ENCODE measurements at places on chromosomes 4 and X. TPM values are rescaled to one million over a fixed set of nuclear protein-coding genes. Genes with fewer than 3 reads are reported as not detected.

SSX1 gene
- not detected for total RNA-seq

- H3K4me1 ChIP-seq: peaks cover 28% of the 10 kb centered on the region
- no peak for DNase-seq
- no peaks in the 10 kb centered on the region for H3K27me3 ChIP-seq
- H3K27ac ChIP-seq: 0 out of 2 replicates have a peak overlapping the region, but pooled peaks have one; percentile 19
These were observed 4.2 kb upstream of the ABCG2 start for GRCh38 chr4:88162626-88163025.

CENPI gene
- 26.1 TPM for total RNA-seq

GRCh38 chr4:151202851-151203455, 74.0 kb upstream of the PRSS48 start:
- no peaks in the 10 kb centered on the region for H3K4me1 ChIP-seq
- H3K36me3 ChIP-seq: no peaks in the 10 kb centered on the region
- DNase-seq: no peak
- no peak overlapping the region for H3K27ac ChIP-seq

NAT8L gene
- total RNA-seq: 2.1 TPM

- H3K27me3 ChIP-seq: no peaks in the 10 kb centered on the region
- no peak for DNase-seq
- H3K4me3 ChIP-seq: no peak overlapping the region
- H3K27ac ChIP-seq: no peak overlapping the region
- H3K36me3 ChIP-seq: no peaks in the 10 kb centered on the region
These were observed 7.5 kb downstream of the ASB5 start for GRCh38 chr4:176261481-176261880.

DNA sequence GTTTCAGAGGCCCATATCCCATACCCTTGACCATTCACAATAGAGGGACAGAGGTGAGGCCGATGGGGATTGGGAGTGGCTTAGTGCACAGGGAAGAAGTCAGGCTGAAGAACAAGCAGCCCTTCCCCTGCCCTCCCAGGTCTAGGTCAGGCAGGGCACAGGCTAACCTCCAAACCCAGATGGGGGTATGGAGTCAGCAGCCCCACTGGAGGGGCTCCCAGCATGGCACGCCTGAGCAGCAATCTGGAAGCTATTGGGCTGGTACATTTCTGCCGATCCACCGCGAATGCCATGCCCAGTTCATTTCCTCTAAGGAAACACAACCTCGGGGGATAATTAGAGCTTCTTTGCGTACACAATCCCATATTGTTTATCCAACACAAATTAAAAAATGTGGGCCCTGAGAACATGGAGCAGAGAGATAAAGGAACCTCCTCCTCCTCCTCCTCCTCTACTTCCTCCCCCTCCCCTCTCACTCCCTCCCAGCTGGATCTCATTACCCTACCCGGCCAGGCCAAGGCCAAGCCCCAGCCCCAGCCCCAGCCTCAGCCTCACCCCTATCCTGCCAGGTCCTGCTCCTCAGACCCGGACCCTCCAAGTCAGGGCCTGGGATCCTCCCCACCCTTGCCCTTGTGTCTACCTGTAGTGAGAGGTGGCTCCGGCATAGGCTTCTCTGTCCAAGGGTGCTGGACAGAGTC, 83.0 kb downstream of the PJA1 start:
- H3K27me3 ChIP-seq: no peaks in the 10 kb centered on the region
- no peak for DNase-seq
- no peak overlapping the region for H3K27ac ChIP-seq
- no peak overlapping the region for H3K4me3 ChIP-seq

DNA sequence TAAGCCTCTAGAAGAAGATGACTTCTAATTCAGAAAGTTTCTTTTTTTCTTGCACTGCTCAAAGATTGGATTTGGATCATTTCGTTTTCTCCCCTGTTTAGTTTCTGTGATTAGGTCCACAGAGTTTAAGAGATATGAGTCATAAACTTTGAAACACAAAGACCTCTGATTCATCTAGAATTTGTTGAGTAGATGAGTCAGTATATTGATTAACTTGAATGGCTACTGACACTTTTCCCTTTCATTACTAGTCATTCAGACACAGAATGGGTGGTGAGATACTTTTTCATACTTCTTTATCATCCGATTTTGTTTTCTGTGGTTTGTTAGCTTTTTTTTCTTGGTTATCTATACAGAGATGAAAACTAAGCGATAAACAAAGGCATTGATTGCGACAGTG, 34.1 kb upstream of the AFF2 start:
- no peaks in the 10 kb centered on the region for H3K4me1 ChIP-seq
- no peaks in the 10 kb centered on the region for H3K36me3 ChIP-seq

DNA sequence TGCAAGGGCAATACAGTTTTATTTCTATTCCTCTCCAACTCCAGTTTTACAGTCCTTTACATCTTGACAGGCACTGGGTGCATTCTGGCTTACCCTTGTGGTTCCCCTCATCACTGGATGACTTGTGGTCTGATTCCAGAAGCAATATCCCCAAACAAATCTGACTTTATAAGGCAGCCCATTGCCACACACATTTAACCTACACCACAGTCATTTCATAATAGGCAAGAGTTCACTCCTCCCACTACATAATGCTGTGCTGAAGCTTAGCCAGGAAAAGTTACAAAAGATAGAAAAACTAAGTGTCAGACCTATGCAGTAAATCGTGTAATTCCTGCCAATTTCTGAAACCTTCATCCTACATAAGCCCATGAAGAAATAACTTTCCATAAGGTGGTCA, 82.9 kb upstream of the MID1IP1 start:
- no peak for DNase-seq
- H3K27me3 ChIP-seq: no peaks in the 10 kb centered on the region
- no peak overlapping the region for H3K4me3 ChIP-seq
- H3K27ac ChIP-seq: no peak overlapping the region
- no peaks in the 10 kb centered on the region for H3K36me3 ChIP-seq
- no peaks in the 10 kb centered on the region for H3K4me1 ChIP-seq

OPN1MW gene
- not detected for total RNA-seq

NRK gene
- 0.33 TPM for total RNA-seq

- no peak overlapping the region for H3K4me3 ChIP-seq
- no peak overlapping the region for H3K27ac ChIP-seq
- DNase-seq: no peak
- H3K4me1 ChIP-seq: no peaks in the 10 kb centered on the region
- H3K36me3 ChIP-seq: no peaks in the 10 kb centered on the region
These were observed 199.3 kb upstream of the GRID2 start for GRCh38 chr4:92104506-92104905.

DNA sequence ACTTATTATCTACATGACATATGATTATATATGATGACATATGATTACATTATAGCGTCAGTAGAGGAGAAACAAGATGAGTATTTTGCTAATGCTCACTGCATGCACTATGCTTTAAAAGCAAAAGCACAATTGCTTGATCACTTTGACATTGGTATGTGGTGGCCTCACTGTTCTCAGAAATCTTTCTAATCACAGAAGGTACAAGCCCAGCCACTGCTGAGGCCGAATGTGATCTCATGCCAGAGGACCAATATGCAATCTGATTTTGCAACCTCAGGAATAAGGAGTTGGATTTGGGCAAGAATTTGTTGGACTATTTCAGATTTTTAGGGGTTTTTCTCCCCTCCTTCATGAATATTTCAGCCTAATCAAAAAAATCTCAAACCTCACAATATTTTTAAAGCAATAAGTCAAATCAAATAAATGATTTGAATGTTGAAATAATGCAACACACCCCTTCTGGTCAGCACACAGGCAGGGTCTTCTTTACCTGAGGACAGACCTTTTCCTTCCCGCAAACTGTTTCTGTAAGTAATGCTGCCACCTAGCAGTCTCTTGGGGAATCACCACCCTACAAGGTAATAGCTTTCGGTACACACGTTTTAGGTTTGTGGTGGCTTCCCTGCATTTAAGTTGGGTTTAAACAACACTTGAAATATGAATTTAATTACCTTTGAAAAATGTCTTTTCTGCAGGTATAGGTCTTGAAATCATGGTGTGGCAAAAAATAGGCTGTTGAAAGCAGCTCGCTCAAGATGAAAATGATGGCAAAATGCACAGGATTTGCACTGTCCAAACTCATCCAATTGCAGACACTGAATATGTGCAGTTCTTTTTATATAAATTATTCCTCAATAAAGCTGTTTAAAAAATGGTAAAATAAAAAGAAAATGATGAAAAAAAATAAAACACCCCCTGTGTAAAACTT, 4.8 kb upstream of the CXCL13 start:
- H3K27me3 ChIP-seq: peaks cover 3% of the 10 kb centered on the region
- H3K36me3 ChIP-seq: no peaks in the 10 kb centered on the region
- no peak overlapping the region for H3K27ac ChIP-seq
- H3K4me1 ChIP-seq: no peaks in the 10 kb centered on the region
- H3K4me3 ChIP-seq: no peak overlapping the region
- peak; percentile 37 for DNase-seq
